ENCODE measurements at places on chromosomes 11 and 22. TPM values are rescaled to one million over a fixed set of nuclear protein-coding genes. Genes with fewer than 3 reads are reported as not detected.

- DNase-seq = no peak
Measured at GRCh38 chr11:103893371-103893770, 143.1 kb upstream of the DDI1 start.

GRCh38 chr11:71505781-71506180 is 21.3 kb upstream of the KRTAP5-7 start:
- no peak for DNase-seq

- no peak for DNase-seq
Measured at GRCh38 chr22:50296658-50297490, 10.6 kb downstream of the PLXNB2 start.

The KRTAP5-7 gene
- total RNA-seq = 0.89 TPM

The RAB3IL1 gene
- 11.1 TPM for total RNA-seq

DNA sequence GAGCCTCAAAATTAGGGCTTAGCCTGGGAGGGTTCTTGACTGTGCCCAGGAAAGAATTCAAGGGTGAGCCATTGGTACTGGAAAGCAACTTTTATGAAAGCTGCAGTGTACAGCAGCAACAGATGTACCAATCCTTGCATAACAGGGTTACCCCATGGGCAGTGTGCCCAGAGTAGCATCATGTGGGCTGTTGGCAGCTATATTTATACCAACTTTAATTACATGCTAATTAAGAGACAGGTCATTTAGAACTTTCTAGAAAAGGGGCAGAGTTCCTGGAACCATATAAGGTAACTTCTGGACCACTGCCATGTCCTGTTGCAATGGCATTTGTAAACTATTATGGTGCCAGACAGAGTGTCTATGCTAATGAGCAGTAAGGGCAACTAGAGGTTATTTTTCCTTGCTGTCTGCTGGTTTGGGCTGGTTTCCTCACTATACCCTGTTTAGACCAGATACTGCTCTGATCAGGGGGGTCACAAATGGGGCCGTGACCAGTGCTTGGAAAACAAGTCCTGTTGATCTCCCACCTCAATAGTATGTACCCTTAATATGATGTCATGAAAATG is 1120.5 kb upstream of the RAG2 start:
- DNase-seq = no peak

DNA sequence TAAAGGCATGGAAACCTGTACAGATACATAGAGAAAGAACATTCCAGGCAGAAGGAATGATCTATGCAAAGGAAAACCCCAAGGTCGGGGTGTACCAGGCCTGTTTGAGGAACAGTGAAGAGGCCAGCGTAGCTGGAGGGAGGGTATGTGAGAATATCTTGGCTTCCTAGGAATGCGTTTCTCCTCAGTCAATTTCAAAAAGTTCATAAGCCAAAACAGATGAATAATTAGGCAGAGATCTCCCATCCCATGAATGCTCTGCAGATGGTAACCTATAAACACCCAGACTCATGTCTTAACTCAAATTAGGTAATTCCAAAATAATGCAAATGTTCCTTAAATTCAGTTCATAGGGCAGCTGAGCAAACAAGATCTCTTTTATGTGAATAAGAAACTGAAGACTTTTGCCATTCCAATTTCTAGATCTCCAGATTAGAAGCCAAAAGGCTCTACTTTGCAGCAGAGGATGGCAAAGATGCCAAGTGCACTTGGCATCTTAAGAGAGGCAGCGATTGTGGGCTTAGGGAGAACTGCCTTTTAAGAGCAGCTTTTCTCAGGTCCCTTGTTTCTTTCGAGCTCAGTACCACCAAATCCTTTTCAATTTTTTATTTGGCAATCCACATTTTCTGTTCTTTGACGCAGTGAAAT is 13.2 kb downstream of the FAM118B start:
- DNase-seq = peak; percentile 31

All from skin of body (tissue), 3 donors.